ENCODE measurements at places on chromosomes 2 and 18.

DNA sequence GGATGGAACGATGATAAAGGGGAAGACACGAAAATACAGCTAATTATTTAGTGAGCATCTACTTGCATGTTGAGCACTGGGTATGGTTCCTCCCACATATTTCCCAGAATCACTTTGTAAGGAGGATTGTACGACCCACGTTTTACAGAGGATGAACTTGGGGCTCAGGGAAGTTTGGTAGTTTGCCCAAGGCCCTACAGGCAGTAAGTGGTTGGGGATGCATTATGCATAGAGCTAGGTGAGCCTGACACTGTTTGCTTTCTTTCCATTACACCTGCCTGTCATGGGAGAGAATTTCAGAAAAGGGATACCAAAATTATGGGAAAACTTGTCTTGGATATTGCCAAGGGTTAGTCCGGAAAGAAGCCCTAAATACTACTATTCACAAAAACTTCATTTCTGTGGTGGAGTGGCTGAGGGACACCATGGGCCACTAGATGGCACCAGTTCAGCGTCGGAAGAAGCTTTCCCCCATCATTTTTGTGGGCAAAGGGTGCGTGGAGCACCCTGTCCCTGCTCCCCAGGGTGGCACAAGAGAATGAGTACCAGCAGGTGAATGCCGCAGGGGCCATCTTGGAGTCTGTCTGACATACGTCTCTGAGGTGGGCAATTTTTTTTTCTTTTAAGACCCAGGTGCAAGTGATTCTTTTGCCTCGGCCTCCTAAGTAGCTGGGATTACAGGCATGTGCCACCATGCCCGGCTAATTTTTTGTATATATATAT lies 23.5 kb upstream of the C18orf32 start:
- no peak for DNase-seq

GRCh38 chr2:147438882-147439281 lies 405.9 kb upstream of the ACVR2A start:
- DNase-seq, result no peak

DNA sequence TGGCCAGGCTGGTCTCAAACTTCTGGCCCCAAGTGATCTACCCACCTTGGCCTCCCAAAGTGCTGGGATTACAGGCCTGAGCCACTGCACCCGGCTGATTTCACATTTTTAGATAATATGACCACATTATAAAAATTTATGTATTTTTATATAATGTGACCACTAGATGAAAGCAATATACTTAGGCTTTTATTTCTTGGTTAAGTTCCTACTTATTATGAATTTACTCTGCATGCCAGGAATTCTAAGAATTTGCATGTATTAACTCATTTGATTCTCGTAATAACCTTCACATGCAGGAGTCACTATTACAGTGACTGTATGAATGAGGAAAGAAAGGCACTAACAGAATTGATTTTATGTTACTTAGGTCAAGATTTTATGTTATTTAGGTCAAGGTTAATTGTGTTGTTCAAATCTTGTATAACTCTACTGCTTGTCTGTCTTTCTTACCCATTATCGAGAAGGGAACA lies 25.6 kb upstream of the CASP8 start:
- DNase-seq, result no peak

DNA sequence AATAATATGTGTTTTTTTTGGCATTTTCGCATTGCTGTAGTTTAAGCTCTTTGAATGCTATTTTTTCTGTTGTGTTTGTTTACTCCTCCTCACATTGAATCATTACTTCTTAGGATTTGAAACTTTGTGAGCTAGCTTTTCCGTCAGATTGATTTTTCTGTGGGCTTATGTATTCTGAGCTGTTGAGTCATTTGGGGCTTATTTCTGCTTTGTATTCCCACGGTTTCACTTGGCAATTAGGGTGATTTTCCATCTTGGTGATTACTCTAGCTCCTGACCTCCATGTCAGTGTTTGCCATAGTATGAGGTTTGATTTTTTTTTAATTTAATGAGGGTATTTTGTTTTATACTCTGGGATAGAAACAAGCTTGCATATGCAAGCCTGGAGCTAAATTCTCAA lies 200.0 kb downstream of the CCDC102B start:
- DNase-seq, result no peak

GRCh38 chr2:200033929-200034328 lies 78.5 kb downstream of the MAIP1 start:
- DNase-seq, result no peak
